ENCODE measurements at places on chromosomes 2 and 18. TPM values are rescaled to one million over a fixed set of nuclear protein-coding genes. Genes with fewer than 3 reads are reported as not detected.

MRPL44 gene
- total RNA-seq, result 11.6 TPM

AQP12A gene
- not detected for total RNA-seq

TUBB8B gene
- total RNA-seq, result not detected

ZNF396 gene
- total RNA-seq, result 1.9 TPM

SGPP2 gene
- total RNA-seq, result not detected

TBR1 gene
- not detected for total RNA-seq

DNA sequence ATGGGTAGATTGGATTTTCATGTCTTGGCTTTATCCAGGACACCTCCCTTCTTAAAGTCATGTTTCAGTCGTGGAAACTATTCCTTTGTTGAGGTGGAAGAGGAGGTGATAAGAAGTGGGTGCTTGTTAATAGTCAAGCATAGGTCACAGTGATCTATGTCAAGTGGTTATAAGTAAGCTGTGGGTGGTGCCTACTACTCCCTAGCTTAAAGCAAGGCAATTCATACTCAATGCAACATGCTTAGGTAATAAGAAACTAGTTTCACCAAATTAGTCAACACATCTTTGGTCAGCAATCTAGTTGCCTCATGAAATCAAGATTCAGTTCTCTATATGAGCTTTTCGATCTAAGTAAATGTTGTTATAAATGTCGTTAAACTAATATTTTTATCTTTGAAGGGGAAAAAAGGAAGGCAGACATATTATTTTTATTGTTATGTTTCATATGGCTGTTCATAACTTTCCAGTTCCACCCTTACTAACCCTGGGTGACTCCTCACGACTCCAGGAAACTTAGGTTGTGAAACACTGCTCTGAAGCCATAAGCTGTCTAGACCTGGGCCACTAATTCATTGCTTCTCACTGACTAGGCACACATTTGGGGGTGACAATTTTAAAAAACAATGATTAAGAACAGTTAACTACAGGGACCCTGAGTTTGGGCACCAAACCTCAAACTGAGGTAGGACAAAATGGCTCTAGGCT, 5.8 kb upstream of the ABCB11 start:
- DNase-seq, result no peak
- H3K27ac ChIP-seq, result no peak overlapping the region
- H3K4me3 ChIP-seq, result no peak overlapping the region
- H3K36me3 ChIP-seq, result no peaks in the 10 kb centered on the region

GRCh38 chr2:224837558-224837957, 121.4 kb upstream of the CCDC195 start:
- H3K27me3 ChIP-seq, result no peaks in the 10 kb centered on the region
- H3K36me3 ChIP-seq, result peaks cover 8% of the 10 kb centered on the region
- no peak overlapping the region for H3K4me3 ChIP-seq
- H3K4me1 ChIP-seq, result no peaks in the 10 kb centered on the region
- DNase-seq, result no peak

GRCh38 chr2:163733301-163733938, 2.4 kb downstream of the FIGN start:
- peak overlapping the region; percentile 89 for H3K27ac ChIP-seq
- no peaks in the 10 kb centered on the region for H3K4me1 ChIP-seq
- H3K4me3 ChIP-seq, result peak overlapping the region; percentile 96

DNA sequence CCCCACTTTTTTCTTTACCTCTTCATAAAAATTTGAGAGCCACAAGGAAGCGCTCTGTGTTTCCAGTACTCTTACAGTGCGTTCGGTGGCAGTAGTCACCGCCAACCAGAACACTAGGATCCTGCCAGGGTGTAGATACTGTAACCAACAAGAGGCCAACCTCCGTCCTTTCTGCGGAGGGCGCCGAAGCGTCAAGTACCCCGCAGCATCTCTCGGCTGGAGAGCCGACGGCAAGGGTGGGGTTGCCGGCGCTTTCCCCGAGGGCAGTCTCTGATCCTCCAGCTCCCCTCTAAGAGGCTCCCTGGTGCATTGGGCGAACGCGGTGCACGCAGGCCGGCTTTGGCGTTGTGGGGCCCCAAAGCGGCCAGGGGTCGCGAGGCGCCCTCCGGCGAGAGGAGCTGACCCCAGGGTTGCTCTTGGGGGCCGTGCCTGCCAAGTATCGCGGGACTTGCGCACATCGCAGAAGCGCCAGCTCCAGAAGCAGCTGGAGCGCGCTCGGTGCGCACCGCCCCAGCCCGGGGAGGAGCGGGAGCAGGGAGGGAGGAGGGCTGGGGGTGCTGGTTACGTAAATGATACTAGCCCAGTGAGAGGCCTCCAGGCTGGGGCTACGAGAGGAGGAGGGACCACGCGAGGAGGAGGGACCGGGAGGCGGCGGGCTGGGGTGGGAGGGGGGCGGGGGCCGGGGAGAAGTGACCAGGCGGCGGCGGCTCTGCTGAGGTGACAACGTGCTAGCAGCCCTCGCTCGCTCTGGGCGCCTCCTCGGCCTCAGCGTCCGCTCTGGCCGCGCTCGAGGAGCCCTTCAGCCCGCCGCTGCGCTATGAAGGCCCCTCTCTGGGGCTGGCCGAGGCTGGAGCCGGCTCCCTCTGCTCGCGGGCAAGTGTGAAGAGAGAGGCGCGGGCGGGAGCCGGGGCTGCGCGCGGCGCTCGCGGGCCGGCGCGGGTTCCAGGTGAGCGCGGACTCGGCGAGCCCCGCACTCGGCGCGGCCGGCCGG, at the start of gene GALNT13:
Gene GALNT13 (plus strand): TSS at position 692 of the 991 bp plus-strand sequence.
- DNase-seq, result peak; percentile 78
- no peak within 1 kb of the TSS for H3K27ac ChIP-seq
- H3K4me3 ChIP-seq, result peak within 1 kb of the TSS; percentile 11
- no peaks in the 10 kb centered on the region for H3K27me3 ChIP-seq

DNA sequence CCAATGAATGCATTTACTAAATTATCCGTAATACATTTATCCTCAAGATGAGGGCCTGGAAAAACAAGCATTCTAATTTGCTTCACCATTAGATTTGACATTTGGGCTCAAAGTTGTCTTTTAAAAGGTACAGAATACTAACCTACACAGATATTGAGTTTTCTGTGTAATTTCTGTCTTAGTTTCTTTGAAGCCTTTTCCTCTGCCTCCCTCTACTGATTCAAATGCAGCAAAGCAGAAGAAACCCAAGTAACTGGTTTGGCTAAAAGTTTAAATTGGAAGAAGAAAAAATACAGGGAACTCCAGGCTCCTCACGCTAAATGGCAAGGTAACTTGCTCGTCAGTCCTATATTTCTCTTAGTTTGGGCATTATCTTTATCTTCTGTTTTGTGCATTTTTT, 53.3 kb upstream of the SLC5A7 start:
- no peaks in the 10 kb centered on the region for H3K36me3 ChIP-seq
- H3K27ac ChIP-seq, result no peak overlapping the region
- DNase-seq, result no peak
- H3K4me1 ChIP-seq, result peaks cover 4% of the 10 kb centered on the region
- H3K27me3 ChIP-seq, result no peaks in the 10 kb centered on the region

DNA sequence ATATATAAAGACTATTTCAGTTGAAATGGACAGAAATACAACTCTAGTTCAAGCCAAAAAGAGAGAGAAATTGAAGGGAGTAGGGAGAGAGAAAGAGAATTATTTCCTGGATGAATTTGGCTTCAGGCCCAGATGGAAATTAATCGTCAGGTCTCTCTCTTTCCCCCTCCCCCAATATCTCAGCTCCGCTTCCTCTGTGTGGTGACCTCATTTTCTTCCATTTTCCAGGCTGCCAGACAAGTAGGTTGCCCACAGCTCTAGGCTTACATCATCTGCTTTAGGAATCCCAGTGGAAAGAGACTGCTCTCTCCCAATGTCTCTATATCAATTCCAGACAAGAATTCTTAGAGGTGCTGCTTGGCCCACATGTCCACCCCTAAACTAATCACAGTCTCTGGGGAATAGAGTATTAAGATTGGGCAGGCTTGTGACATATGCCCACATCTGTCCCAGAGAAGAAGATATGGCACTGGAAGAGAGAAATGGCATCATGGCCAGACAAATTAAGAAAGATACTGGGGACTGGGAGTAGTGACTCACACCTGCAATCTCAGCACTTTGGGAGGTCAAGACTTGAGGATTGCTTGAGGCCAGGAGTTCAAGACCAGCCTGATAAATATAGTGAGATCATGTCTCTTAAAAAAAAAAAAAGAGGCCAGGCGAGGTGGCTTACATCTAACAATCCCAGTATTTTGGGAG, 37.2 kb upstream of the CFAP36 start:
- no peak overlapping the region for H3K4me3 ChIP-seq
- no peaks in the 10 kb centered on the region for H3K36me3 ChIP-seq
- H3K27ac ChIP-seq, result no peak overlapping the region
- H3K4me1 ChIP-seq, result no peaks in the 10 kb centered on the region
- DNase-seq, result no peak

GRCh38 chr2:71742953-71743601, 289.7 kb downstream of the DYSF start:
- no peak overlapping the region for H3K27ac ChIP-seq
- peak; percentile 88 for DNase-seq
- no peak overlapping the region for H3K4me3 ChIP-seq
- H3K27me3 ChIP-seq, result no peaks in the 10 kb centered on the region
- H3K36me3 ChIP-seq, result no peaks in the 10 kb centered on the region

DNA sequence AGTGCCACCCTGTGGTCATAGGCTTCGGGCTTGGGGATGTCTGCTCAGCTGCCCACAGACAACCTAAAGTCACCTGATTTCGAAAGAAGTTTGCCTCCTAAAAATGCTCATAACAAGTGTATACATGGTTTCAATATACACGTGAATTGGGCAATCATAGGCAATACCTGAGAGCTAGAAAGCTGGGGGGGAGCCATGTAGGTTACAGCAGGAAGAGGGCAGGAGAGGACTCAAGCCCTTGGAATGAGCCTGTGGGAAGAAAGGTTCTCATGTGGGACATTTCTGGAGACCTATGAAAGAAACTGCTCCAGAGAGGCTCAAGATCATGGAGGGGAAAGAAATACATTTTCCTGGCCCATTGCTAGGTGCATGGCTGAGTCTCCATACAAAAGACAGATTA, 109.7 kb downstream of the ACOXL start:
- no peak overlapping the region for H3K4me3 ChIP-seq
- DNase-seq, result no peak
- H3K4me1 ChIP-seq, result no peaks in the 10 kb centered on the region
- H3K27me3 ChIP-seq, result no peaks in the 10 kb centered on the region

GRCh38 chr2:114784890-114785583, 342.6 kb downstream of the DPP10 start:
- DNase-seq, result no peak
- H3K27ac ChIP-seq, result no peak overlapping the region
- H3K4me1 ChIP-seq, result no peaks in the 10 kb centered on the region
- H3K27me3 ChIP-seq, result no peaks in the 10 kb centered on the region
- H3K4me3 ChIP-seq, result no peak overlapping the region

Measured in aorta (tissue), 5 donors.